Kasumi-1 (cell line): ENCODE measurements at places on chromosomes 3 and 15.
A peak's percentile ranks its signal among the peaks of the same experiment; 100 is the strongest.

DNA sequence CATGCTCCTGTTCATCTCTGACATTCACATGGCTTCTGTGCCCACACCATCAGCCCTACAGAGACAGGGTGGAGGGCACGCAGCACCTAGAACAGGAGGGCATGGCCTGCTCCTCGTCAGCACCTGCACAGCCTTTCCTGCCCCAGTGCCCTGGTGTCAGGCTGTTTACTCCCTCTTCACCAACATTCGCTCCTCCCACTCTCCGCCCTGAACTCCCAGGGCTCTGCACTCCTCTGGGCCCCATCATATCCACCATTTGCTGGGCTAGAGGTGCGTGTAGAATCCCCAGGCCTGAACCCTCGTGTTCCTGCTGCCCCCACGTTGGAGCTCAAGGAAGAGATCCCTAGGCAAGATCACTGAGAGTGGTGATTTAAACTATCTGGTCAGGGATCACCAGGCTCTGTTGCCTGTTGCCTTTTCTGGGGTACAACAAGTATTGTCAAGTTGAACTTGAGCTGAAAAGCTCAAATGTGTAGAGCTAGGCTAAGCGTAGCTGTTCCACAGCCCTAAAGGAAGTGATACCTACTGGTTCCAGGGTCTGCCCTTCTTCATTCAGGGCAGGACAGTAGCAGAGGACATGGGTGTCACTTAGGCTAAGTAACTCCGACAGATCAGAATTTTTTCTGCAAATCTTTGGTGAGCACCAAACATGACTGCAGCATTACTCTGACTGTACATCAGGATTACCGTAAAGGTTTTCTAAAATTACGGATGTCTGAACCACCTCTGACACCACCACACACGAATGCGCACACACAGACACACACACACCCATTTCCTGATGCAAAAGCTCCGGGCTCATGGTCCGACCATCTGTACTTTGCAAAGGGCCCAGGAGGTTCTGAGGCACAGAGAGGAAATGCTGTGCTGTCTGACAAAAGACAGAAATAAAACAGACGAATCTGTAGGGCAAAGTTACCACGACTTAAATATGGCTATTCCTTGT is 43.7 kb upstream of the GNB5 start:
- DNase-seq = peak; percentile 30

DNA sequence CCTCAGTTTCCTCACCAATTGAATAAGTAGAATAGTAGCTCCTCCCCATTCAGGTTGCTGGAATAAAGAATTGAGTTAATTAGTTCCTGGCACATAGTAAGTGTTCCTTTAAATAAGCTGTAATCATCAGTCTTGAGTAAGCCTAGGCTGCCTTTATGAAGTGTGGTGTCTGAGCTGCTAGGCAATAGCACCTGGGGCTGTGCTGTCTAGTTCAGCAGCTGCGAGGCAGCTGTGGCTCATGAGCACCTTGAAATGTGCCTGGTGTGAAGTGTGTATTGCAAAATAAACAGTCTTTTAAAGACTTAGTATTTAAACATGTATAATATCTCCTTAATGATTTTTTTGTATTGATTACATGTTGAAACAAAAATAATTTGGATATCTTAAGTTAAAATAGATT is 77.6 kb downstream of the TOP2B start:
- no peak for DNase-seq

- no peak for DNase-seq
Observed at GRCh38 chr3:194053136-194053535, 82.8 kb upstream of the HES1 start.

DNA sequence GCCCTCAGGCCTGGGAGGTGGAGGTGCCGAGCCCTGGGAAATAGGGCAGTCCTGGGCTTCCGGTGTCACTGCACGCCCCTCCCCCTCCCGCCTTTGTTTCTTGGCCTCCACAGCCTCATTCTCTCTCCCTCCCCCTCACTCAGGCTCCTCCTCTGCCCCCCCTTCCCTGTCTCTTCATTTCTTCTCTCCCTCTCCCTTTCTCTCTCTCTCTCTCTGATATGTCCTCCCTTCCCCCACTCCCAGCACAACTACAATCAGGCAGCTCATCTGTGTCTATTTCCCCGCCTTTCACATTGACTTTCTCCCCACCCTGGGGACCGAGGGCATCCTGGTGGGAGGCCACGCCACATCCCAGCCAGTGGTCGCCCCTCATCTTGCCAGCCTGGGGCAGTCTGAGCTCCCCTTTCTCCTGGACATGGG is 40.2 kb downstream of the IDH2 start:
- peak; percentile 43 for DNase-seq

- DNase-seq = peak; percentile 42
Observed at GRCh38 chr15:42367041-42367440, 7.7 kb downstream of the CAPN3 start.

GRCh38 chr15:68278595-68279405 is 1.3 kb downstream of the FEM1B start:
- peak; percentile 21 for DNase-seq

- peak; percentile 53 for DNase-seq
Observed at GRCh38 chr3:104604326-104605010, 762.2 kb upstream of the ALCAM start.

GRCh38 chr3:100650651-100651619 is 41.5 kb downstream of the ADGRG7 start:
- DNase-seq = peak; percentile 74
